ENCODE measurements at places on chromosomes 12 and 14. TPM values are rescaled to one million over a fixed set of nuclear protein-coding genes. Genes with fewer than 3 reads are reported as not detected.

Gene SIX4
- 11.4 TPM for total RNA-seq

Gene SIX1
- 4.6 TPM for total RNA-seq

Gene HOXC10
- 15.7 TPM for total RNA-seq

Gene A2ML1
- total RNA-seq = not detected

Gene KLRK1
- total RNA-seq = not detected

Gene KCNJ8
- total RNA-seq = 0.06 TPM

Gene TSPAN19
- total RNA-seq = not detected

Gene SSPN
- total RNA-seq = 1.6 TPM

Gene ACRBP
- not detected for total RNA-seq

Gene TMTC1
- total RNA-seq = 0.40 TPM

Gene KLHDC1
- total RNA-seq = 0.17 TPM

Gene LRTM2
- not detected for total RNA-seq

Gene LTB4R
- total RNA-seq = 4.0 TPM

Gene TEX52
- total RNA-seq = not detected

Gene PKP2
- total RNA-seq = 13.4 TPM

Gene CABP1
- total RNA-seq = 0.14 TPM

Gene GALNT4
- 5.7 TPM for total RNA-seq

Gene PYGL
- total RNA-seq = 96.8 TPM

Gene RAB15
- 12.9 TPM for total RNA-seq

Gene MBD6
- total RNA-seq = 6.3 TPM

Gene NTS
- 0.51 TPM for total RNA-seq

Gene MYH6
- not detected for total RNA-seq

Gene ARMH4
- total RNA-seq = 5.8 TPM

Gene GSG1
- total RNA-seq = 1.2 TPM

Gene MYF5
- total RNA-seq = not detected

Gene ACOT6
- not detected for total RNA-seq

Gene TGFB3
- 1.3 TPM for total RNA-seq

Gene TAS2R9
- not detected for total RNA-seq

Gene MANSC1
- 10.1 TPM for total RNA-seq

Gene RNASE4
- total RNA-seq = 7.6 TPM

Gene STYX
- 13.2 TPM for total RNA-seq

Gene HOXC12
- total RNA-seq = not detected

Gene GARIN6
- total RNA-seq = not detected

Gene SCNN1A
- 52.2 TPM for total RNA-seq

Gene ZNF385A
- total RNA-seq = 4.3 TPM

Gene LALBA
- not detected for total RNA-seq

Gene HOXC9
- 9.9 TPM for total RNA-seq

Gene P2RX7
- total RNA-seq = not detected
